ENCODE measurements at places on chromosomes 13 and 19.

DNA sequence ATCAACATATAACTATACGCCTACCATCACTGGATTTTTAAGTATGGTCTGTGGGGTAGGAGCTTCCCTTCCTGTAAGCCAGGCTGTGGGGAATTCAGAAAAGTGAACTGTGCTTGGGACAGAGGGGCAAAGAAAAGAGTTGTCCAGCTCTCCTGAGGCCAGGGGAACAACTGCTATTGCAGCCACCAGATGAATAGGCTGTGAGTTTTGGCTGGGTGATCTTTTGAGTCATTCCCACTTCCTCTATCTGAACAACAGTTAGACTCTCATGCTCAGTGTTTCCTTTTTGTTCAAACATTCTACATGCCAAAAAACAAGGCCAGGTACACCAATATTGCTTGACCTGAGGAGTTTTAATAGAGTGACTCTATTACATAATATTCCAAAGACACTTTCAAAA, 426.2 kb upstream of the DACH1 start:
- DNase-seq = no peak

DNA sequence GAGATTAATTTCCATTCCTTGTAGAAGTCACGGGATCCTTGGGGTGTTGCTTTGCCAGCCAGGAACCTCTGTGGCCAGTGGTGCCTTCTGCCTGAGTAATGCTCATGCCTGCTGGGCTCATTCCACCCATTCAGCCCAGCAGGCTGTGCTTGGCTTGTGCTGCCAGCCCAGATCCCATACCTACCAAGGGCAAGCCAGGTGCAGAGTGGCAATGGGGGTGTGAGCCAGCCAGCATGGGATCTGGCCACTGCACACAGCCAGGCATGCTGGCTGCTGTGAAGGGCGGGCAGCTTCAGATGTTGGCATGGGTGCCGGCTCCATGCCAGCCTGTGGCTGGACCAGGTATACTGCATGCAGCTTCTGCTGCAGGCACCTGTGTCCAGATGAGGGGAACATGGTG, 42.5 kb downstream of the WDFY2 start:
- no peak for DNase-seq

DNA sequence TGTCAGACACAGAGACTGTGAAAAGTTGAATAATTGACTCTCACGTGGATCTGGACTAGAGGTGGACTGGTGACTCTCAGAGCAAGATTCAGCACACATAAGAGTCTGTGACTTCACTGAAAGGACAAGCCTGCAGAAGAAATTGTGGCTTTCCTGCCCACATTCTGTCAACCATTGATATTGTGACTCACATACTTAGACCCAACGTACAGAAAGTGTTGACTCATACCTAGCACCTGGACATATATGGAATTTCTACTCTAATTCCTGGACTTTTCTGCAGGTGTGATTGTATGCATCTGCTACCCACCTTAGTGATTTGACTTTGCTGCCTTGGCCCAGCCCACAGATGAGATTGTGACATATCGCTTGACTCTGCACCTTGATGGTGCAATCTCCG, 15.6 kb upstream of the ZNF730 start:
- DNase-seq = no peak

DNA sequence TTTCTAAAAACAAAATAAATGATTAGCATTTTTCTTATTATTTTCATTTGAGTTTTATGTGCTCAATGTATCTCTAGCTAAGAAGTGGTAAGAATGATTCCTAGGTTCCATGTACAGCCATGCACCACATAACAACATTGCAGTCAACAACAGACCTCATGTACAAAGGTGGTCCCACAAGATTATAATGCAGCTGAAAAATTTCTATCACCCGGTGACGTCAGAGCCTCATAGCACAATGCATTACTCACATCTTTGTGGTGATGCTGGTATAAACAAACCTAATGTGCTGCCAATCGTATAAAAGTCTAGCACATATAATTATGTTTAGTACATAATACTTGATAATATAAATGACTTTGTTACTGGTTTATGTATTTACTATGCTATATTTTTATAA, 120.5 kb downstream of the SLC7A1 start:
- DNase-seq = no peak

Measured in NCI-H526 (cell line).